Activated T-cell treated with anti-CD3 and anti-CD28 coated beads, Interleukin-2, amount 50 U/mL, for 24 hours (primary cell): ENCODE measurements at places on chromosomes 16 and 17.

- DNase-seq: no peak
These were observed 542.0 kb downstream of the WWOX start for GRCh38 chr16:78641433-78641832.

GRCh38 chr16:59733321-59733720, 999.2 kb upstream of the GOT2 start:
- DNase-seq: no peak

- DNase-seq: no peak
These were observed 1253.7 kb upstream of the CDH8 start for GRCh38 chr16:63289834-63290460.

DNA sequence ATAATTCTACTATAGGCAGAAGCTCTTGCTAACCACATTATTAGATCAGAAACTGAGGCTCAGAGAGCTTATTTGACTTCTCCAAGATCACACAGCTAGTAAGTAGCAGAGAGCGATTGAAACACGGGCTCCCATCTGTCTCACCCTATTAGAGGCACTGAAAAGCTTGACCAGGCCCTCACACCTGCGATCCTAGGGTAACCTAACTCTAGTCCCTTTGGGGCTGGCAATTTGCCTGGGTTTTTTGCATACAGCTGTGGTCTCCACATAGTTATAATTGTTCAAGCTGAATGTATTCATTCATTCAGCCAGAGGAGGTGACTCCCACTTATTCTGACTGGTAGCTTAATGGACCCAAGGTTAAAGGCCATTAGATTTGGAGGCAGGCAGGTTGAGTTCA, 121.2 kb downstream of the ANKFN1 start:
- DNase-seq: no peak

DNA sequence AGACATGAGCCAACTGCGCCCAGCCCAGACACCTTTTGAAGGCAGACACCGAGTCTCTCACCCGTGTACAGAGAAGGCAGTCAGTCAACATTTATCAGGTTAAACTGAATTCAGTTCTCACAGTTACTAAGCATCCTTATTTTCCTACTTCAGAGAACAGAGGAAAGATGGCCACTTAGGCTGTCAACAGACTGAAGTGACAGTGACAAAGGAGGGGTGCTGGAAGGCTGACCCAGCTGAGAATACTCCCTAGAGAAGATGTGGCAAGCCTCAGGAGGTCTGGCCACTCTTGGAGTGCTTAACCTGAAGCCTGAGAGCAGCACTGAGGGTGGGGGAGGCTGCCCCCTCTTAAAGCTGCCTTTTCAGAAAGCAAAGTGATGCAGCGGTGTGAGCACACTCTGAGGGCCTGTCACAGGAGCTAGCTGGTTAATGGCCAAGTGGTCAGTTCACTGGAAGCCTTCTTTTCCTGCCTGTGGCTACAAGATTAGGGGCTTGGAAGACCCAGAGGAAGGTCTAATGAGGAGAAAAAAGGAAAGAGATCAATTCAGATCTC, 51.0 kb upstream of the SREBF1 start:
- no peak for DNase-seq

DNA sequence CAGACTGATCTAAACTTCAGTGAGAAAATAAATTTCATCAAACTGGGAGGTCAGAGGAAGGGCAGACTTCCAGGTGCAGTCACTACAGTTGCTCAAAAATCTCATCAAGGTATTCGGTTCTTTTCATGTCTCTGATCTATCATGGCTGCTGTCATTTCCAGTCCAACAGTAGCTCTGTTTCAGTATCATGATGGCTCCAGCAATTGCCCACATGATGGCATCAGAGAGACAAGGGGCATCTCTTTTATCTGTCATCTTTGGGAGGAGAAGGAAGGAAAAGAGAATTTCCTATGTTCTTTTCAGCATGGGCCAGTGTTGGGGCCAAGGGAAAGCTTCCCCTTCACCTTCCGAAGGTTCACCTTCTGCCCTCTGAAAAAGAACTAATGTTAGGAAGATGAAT, 504.9 kb upstream of the HSBP1 start:
- DNase-seq: no peak

DNA sequence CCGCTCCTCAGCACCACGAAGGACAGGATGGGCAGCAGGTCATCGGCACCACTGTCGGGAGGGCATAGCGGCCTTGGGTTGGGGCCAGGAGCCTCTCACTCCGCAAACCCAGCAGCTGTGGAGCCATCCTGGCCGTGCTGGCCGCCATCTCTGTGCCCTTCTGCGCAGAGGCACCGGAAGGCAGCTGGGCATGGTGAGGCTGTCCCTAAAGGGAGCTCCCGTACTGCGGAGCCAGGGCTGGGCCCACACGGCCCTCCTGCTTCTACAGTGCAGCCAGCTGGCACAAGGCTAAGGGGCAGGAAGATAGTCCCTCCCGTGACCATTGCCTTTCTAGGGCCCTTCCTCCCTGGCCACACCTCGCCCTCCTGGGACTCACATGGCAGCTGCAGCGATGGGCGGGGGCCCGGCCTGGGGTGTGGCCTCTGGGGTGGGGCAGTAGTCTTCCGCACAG, 7.0 kb upstream of the SPATA2L start:
- DNase-seq: no peak

- no peak for DNase-seq
These were observed 21.4 kb downstream of the PITPNM3 start for GRCh38 chr17:6534846-6535514.

GRCh38 chr17:63150490-63150889, 184.5 kb downstream of the TANC2 start:
- DNase-seq: no peak

GRCh38 chr16:19864566-19864965, 20.1 kb downstream of the GPRC5B start:
- DNase-seq: no peak
